CD4-positive, CD25-positive, alpha-beta regulatory T cell (primary cell): ENCODE measurements at places on chromosomes 5 and 9. TPM values are rescaled to one million over a fixed set of nuclear protein-coding genes. Genes with fewer than 3 reads are reported as not detected.
A peak's percentile ranks its signal among the peaks of the same experiment; 100 is the strongest.

Gene GMCL2
- not detected for total RNA-seq

DNA sequence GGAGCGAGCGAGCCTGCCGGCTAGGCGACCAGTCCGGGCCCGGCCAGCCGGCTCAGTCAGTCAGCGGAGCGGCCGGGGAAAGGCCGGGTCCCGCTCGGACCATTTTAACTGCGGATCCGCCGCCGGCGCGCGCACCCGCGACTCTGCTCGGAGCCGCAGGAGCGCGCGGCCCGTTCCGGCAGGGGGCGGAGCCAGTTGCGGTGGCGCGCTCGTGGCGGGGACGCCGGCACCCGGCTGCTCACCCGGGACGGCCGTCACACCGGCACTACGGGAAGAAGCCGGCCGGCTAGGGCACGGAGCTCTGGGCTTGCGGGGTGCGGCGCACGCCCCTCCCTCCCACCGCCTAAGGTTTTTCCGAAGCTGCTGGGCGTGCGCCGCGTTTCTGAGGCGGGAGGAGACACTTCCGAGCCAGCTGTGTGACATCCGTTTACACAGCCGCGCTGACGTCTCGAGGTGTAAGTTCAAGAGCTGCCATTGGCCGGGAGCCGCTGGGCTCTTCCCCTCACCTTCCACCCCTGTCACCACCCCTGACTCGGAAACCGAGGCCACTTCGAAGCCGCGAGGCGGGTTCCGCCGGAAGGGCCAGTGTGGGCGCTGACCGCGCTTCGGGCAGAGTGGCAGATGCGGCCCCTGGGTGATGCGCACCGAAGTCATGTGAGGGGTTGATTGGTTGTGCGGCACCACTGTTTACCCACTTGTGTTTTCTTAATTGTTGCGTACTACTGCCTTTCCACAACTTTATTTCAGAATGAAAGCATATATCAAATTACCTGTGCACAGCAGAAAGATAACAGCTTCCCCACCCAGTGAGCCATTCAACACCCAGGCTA, at the start of gene FBXL17:
TSS of gene FBXL17 (minus strand) at position 145 of the 830 bp plus-strand sequence.
- H3K27me3 ChIP-seq, result no peaks in the 10 kb centered on the region
- H3K36me3 ChIP-seq, result no peaks in the 10 kb centered on the region
- peak; percentile 98 for DNase-seq

- no peaks in the 10 kb centered on the region for H3K4me1 ChIP-seq
- H3K36me3 ChIP-seq, result no peaks in the 10 kb centered on the region
- DNase-seq, result no peak
- no peak overlapping the region for H3K4me3 ChIP-seq
- no peak overlapping the region for H3K27ac ChIP-seq
- H3K27me3 ChIP-seq, result no peaks in the 10 kb centered on the region
Measured at GRCh38 chr5:57947181-57947580, 464.6 kb upstream of the ACTBL2 start.

DNA sequence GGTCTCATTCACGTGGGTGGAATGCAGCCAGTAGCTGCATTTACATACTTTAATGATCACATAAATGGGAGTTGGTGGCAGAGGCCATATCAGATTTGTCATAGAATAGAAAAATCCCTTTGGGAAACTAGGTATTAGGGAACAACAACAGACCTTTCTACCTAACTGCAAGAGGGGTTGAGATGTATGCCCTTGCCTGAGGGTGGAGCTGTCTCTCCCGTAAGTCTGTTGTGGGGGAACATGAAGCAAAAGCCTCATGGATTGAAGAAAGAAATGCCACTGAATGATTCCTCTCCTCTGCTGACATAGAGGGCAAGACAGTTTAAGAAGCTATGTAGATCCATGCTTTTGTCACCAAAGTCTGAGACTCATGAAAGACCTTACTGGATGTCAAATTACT, 461.3 kb downstream of the SPOCK1 start:
- DNase-seq, result no peak
- H3K27me3 ChIP-seq, result no peaks in the 10 kb centered on the region
- no peaks in the 10 kb centered on the region for H3K36me3 ChIP-seq
- H3K4me1 ChIP-seq, result no peaks in the 10 kb centered on the region
- no peak overlapping the region for H3K4me3 ChIP-seq

DNA sequence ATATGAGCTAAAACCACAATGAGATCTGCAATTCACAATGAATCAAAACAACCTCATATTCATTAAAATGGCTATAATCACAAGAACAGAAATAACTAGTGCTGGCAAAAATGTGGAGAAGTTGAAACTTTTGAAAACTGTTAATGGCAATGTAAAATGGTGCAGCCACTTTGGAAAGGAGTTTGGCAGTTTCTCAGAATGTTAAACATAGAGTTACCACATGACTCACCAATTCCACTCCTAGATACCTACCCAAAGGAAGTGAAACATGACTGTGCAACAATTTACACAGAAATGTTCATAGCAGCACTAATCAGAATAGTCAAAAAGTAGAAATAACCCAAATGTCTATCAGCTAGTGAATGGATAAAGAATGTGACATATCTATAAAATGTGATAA, 862.2 kb downstream of the DTWD2 start:
- no peak for DNase-seq
- H3K27me3 ChIP-seq, result no peaks in the 10 kb centered on the region
- H3K4me3 ChIP-seq, result no peak overlapping the region
- H3K4me1 ChIP-seq, result no peaks in the 10 kb centered on the region

Gene GARNL3
- total RNA-seq, result 4.3 TPM

GRCh38 chr5:178182158-178182876, 4.9 kb downstream of the GMCL2 start:
- H3K4me3 ChIP-seq, result no peak overlapping the region
- H3K27ac ChIP-seq, result no peak overlapping the region
- H3K4me1 ChIP-seq, result no peaks in the 10 kb centered on the region

DNA sequence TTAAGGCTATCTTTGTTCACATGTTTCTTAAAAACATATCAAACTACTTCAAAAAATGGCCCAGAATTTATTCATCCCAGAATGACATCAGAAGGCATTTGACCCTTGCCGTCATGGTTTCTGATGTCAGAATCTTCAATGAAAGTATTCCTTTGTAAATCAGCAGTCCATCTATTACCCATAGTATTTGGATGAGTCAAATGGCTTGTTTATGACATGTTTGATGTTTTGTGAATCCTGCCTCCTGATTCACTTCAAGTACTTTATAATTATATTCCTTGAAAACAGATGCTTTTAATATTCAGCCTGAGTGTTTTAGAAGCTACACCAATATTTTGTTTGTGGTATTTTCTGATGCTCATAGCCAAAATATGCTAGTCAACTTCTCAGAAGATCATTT, 200.8 kb upstream of the MEF2C start:
- H3K4me3 ChIP-seq, result no peak overlapping the region
- no peaks in the 10 kb centered on the region for H3K27me3 ChIP-seq
- no peaks in the 10 kb centered on the region for H3K36me3 ChIP-seq
- no peak for DNase-seq
- no peak overlapping the region for H3K27ac ChIP-seq

- no peak for DNase-seq
- H3K27me3 ChIP-seq, result peaks cover 3% of the 10 kb centered on the region
- no peaks in the 10 kb centered on the region for H3K4me1 ChIP-seq
- H3K36me3 ChIP-seq, result no peaks in the 10 kb centered on the region
- H3K27ac ChIP-seq, result no peak overlapping the region
Measured at GRCh38 chr5:148910686-148911361, 84.4 kb downstream of the ADRB2 start.

- peaks cover 36% of the 10 kb centered on the region for H3K4me1 ChIP-seq
- peak; percentile 71 for DNase-seq
- H3K4me3 ChIP-seq, result no peak overlapping the region
- no peak overlapping the region for H3K27ac ChIP-seq
- no peaks in the 10 kb centered on the region for H3K27me3 ChIP-seq
Measured at GRCh38 chr9:129143031-129143927, 32.1 kb downstream of the PTPA start.

DNA sequence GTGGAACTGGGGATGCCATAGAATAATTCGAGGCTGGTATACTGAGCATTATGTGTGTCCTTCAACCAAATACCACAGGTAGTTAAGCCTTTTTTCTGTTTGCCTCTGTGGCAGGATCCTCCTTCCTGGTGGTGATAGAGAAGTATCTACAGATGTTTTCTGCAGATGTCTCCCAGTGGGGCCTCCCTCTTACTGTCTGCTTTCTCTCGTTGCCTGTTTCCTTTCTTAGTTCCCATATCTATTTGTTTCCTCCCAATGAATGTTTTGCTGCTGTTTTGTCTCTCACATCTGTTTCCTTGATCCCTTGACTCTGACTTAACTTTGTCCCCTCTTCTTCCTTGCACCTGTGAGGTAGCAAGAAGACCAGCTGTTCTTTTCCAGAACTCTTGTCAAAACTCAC, 130.9 kb upstream of the NUDT12 start:
- H3K36me3 ChIP-seq, result no peaks in the 10 kb centered on the region
- H3K27ac ChIP-seq, result no peak overlapping the region
- no peak overlapping the region for H3K4me3 ChIP-seq
- DNase-seq, result no peak

Gene SEPTIN8
- 12.4 TPM for total RNA-seq

DNA sequence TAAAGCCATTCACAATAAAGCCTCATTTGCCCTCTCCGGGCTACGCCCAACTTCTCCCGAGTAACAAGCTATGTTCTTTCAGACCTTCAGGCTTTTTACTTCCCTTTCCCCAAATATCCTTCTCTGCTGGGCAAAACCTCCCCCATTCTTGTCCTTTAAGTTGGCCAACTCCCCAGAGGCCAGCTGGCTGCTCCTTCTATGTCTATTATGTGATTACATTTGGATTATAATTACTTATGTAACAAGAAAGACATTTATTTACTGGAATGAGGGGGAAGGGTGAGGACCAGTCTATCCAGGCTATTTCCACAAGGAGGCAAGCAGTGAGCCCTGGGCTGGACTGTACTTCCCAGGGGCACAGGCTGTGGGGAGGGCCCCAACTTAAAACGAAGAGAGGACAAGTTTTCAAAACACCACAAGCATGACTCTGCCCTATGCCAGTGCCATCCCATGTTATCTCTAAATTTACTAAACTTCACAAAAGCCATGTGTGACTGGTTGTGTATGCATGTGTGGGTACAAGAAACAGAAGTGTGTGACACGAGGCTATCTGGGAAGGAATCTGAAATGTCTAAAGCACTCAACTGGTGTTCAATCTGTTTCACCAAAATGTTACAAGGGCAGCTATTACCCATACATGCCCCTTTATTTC, 84.5 kb downstream of the GNAQ start:
- no peaks in the 10 kb centered on the region for H3K36me3 ChIP-seq
- DNase-seq, result no peak

Gene ACER2
- 2.9 TPM for total RNA-seq

Gene PCDHGA10
- total RNA-seq, result not detected

DNA sequence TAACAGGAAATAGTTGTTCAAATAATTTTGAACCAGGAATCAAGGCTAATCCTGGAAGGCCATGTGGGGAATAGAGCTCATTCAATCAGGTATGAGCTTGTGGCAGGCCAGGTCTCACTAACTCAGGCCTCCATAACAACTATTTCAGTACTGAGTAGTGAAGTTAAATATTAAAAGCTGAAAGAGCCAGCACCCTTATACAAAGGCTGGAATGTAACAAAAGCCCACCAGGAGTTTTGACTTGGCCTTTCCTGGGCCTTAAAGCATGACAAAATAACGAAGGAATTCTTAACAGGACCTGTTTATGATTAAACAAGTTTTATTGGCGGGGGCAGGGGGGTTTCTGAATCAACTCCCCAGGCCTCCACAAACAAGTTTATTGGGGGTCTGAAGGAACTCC, 1146.7 kb downstream of the CDH9 start:
- no peaks in the 10 kb centered on the region for H3K27me3 ChIP-seq
- no peaks in the 10 kb centered on the region for H3K4me1 ChIP-seq
- DNase-seq, result no peak
- H3K4me3 ChIP-seq, result no peak overlapping the region

Gene FGF18
- total RNA-seq, result 0.57 TPM

DNA sequence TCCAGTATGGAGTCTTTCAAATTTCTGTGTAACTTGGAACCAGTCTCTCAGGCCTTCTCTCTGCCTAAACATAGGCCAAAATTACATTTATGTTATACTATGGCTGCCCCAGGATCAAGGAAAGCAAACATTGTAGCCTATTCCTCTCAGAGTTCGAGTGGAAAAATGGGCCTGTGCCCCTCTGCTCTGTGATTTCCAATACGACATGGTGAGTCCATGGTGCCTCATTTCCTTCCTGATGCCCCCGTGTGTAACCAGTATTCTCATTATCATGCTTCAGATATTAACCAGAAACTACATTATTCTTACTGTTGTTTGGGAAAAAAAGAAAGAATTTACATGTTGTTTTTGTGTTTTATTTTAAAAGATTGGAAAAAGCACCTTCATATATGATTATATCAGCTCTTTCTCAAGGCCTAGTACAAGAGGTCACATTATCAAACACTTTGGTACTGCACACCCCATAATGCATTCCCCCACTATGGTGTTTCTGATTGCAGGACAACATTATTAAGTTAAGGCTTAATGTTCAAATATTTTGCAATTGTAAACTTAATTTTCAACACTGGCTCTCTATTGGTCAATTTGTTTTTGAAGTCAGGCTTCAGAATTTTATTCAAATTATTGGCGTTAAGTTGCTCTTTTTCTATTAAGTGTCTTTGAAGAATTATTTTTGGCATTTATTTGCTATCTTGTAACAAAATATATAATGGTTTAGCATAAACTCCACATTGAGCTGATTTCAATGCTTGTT, 151.8 kb upstream of the SLC27A6 start:
- DNase-seq, result no peak
- H3K27ac ChIP-seq, result no peak overlapping the region
- no peak overlapping the region for H3K4me3 ChIP-seq
- no peaks in the 10 kb centered on the region for H3K4me1 ChIP-seq

Gene UGT3A1
- total RNA-seq, result not detected

Gene SLC46A2
- not detected for total RNA-seq

Gene DRD1
- not detected for total RNA-seq

- no peaks in the 10 kb centered on the region for H3K36me3 ChIP-seq
- no peak overlapping the region for H3K27ac ChIP-seq
- no peak overlapping the region for H3K4me3 ChIP-seq
- DNase-seq, result no peak
- H3K4me1 ChIP-seq, result no peaks in the 10 kb centered on the region
- H3K27me3 ChIP-seq, result peaks cover 2% of the 10 kb centered on the region
Measured at GRCh38 chr5:360257-361027, 38.9 kb downstream of the AHRR start.

DNA sequence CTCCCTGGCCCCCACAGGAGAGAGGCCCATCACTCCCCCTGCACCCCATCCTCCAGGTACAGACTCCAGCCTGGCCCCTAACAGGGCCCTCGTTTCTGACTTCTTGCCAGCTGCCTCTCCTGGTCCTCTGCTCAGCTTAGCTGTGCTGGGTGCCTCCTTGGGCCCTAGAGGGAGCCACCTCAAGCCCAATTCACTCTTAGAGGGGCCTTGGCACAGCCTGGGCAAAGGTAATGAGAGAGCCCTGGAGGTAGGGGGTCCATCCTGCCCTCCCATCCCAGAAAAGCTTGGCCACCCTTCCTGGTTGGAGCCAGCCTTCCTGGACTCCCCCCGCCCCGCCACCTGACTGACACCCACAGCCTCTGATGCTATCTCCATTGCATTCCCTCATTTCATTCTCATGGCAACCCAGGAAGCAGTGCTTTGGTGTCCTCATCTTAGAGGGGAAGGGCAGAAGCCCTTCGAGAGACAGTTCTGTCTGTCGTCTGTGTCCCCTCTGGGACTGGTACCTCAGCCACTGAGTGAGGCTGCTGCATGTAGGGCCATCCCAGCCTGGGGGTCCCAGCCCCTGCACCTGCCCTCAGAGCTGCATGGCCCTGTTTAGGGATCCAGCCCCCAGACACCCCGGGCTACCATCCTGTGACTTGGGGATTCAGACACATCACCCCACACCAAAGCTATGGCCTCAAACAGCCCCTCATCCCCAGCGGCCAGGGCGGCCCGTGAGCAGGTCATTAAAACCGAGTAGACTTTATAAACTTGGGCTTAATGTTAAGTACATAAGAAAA, 95.5 kb downstream of the BARX1 start:
- DNase-seq, result no peak
- no peak overlapping the region for H3K4me3 ChIP-seq
- H3K27ac ChIP-seq, result no peak overlapping the region
- H3K4me1 ChIP-seq, result no peaks in the 10 kb centered on the region
- no peaks in the 10 kb centered on the region for H3K36me3 ChIP-seq
